ENCODE measurements at places on chromosomes 7 and 10. TPM values are rescaled to one million over a fixed set of nuclear protein-coding genes. Genes with fewer than 3 reads are reported as not detected.

Gene PRTFDC1
- 15.9 TPM for total RNA-seq

DNA sequence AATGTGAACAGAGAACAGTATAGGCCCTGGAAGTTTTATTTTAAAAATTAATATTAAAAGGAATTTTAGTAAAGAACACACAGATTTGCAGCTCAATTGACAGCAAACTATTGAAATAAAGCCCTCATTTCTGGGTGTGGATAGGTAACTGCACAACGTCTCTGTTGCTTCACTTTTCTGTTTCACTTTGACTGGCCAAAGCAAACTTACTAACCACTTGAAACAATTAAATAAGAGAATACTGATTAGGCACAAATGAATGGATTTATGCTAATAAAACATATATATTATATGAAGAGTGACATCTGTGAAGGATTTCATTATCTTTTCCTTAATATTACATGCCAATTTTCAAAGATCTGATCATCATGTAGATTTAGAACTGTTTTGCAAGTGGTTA, 11.9 kb downstream of the ZNF804B start:
- no peak for DNase-seq

Gene CDHR3
- total RNA-seq, result 1.7 TPM

DNA sequence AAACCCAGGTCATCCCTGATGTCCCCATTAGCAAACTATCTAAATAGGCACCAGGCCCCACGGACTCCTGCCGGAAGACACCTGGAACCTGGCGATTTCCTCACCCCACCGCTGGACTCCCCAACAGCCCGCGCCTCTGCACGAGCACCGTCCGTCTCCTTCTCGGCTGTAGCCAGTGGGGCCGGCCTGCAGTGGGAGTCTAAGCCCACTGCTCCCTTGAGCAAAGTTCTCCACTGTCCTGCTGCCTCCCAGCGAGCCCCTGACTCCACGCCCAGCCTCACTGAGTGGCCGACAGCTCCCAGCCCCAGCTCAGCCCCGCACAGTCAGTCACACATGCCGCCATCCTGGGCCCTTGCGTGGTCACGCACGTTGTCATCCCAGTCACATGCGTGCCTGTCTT, 211.3 kb upstream of the PPP2R2D start:
- no peak for DNase-seq

- no peak for DNase-seq
These were observed 84.5 kb upstream of the PPP2R2D start for GRCh38 chr10:131816157-131816775.

Gene C10orf105
- 0.48 TPM for total RNA-seq

- DNase-seq, result no peak
These were observed 113.3 kb upstream of the JCAD start for GRCh38 chr10:30172673-30173072.

DNA sequence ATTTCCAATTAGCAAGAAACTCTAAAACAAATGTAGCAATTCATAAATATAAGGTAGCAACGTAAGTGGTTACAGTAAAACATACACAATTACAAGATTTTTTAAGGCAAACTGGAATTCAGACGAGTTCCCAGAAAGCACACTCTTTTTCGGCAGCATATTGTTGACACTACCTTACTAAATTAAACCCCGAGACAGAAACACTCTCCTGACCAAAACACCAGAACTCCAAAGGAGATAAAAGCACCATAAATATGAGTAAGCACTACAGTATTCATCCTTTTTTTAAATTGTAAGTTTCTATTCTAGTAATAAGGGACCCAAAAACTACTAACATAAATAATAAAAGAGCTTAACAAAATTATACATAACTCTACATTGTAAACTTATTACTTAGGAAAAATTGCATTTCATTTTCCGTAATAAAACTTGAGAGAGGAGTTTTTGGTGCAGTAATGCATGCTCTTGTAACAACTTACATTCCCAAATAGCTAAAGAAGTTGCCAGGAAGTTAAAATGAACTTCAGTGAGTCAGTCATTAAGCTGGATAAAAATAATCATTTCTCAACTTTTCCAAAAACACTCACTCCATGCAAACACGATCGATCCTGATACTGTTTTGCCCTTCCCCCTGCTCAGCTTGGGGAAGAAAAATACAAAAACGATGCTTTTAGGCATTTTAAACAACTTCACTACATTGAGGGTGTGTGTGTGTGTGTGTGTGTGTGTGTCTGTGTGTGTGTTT, 2.0 kb downstream of the PIP4K2A start:
- DNase-seq, result peak; percentile 32

GRCh38 chr7:149310113-149310836, 48.3 kb downstream of the ZNF783 start:
- DNase-seq, result peak; percentile 8

DNA sequence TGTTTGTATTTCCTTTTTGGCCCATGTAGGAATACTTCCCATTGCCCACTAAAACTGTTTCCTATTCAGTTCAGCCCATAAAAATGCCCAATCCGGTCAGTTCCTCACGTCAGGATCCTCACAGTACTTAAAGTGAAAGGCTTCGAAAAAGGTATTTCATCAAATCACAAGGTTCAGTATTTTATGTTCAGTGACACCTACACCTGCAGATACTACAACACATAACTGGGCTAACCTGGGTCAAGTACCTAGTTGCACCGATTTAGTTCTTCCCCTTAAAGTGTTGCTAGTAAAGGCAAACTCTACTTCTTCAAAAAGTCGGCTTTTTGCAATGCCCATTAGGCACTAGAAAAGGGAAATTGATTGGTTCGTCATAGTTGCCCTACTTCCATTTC, 1.1 kb downstream of the SNX13 start:
- peak; percentile 15 for DNase-seq

DNA sequence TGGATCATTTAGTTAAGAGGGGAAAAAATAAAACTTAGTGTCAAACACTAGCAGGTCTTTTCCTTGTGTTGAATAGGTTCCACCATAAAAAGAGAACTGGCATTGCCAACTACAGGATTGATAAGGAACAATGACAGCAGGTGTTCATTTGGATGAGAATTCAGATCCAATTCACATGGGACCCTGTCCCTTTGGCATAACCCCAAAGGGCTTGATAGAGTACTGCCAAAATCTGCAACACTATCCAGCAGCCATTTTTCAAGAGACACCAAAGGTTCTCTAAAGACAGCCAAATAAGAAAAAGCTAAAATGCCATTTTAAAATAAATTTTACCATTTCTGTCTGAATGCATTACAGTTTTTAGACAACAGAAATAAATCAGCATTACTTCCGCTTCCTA, 422.3 kb downstream of the DGKB start:
- no peak for DNase-seq

Gene ANKRD30A
- total RNA-seq, result 0.72 TPM

- no peak for DNase-seq
These were observed 22.2 kb downstream of the ENTPD7 start for GRCh38 chr10:99681553-99681952.

DNA sequence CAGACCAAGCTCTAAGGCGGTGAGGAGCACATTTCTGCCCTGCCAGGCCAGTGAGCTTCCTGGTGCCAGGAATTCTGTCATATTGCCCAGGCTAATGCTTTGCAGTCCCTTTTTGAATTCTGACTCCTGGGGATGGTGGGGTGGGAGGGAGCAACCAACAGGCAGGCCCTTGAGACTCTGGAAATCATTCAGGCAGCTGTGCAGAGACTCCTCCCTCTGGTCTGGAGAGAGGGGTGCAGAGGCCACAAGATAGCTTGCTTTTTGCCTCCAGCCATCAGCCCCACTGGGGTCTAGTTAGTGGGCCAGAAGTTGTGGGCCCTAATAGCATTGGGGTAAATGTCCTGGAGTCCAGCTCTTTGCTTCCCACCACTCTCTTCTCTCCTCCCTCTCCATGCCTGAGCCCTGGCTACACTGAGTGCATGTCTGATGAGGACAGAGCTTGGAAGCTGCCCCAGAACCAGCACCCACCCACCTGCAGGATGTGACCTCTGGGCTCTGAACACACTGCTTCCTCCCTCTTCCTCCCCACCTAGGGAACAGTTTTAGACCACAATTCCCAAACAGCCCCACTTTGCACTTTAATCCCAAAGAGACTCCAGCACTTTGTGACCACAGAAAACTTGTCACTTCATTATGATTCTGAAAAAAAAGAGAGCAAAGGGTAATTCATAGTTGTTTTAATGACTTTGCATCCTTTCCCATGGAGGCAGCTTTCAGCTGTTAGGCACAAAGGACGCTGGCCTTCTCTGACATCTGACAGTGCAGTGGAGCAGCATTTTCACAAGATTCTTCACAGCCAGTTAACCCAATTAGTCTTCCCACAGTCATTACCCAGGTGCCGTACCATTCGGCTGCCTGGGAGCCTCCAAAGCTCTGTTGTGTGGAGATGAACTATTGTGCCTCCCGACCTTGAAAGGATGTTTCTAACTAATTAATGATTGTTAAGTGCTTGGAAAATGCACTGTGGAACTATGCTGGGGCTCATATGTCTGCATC, 262.5 kb downstream of the TRIL start:
- DNase-seq, result no peak

GRCh38 chr7:31027161-31027965, 24.7 kb upstream of the ADCYAP1R1 start:
- peak; percentile 68 for DNase-seq

DNA sequence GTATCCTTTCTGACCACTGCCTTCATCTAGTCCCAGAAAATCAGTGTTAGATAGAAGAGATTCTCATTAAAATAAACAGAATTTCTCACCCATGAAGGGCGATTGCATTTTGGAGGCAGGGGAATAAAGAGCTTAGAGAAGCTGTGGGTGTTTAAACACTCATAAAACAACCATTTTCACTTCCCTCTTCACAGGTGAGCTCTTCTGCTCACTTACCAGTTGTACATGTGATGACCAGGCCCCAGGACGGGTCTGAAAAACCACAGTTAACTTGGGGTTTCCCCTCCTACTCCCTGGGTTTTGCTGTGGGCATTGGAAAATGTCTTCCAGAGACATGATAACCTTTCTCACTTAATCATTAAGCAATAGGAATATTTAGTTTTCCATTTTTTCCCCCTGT, 411.6 kb upstream of the DPP6 start:
- DNase-seq, result no peak

Gene FAM25A
- total RNA-seq, result not detected

Gene NIPSNAP2
- 32.3 TPM for total RNA-seq

- no peak for DNase-seq
These were observed 669.4 kb downstream of the NXPH1 start for GRCh38 chr7:9102846-9103245.

DNA sequence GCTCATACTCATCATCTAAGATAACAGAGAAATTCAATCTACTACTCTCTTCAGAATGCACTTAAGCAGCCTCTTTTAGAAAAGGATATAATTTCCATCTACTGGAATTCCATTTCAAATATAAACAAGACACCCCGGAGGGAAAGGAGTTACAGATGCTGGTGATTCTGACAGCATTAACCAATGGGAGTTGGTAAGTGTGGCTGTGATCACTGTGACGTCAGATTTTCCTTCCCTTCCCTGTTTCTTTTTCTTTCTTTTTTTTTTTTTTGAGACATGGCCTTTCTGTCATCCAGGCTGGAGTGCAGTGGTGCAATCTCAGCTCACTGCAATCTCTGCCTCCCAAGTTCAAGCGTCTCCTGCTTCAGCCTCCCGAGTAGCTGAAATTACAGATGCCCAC, 106.6 kb downstream of the ACTR3B start:
- DNase-seq, result no peak

All from umbilical cord (tissue), 2 donors.